Activated CD4-positive, alpha-beta T cell treated with anti-CD3 and anti-CD28 coated beads for 1 hour (primary cell): ENCODE measurements at places on chromosomes 16 and 17.
A peak's percentile ranks its signal among the peaks of the same experiment; 100 is the strongest.

GRCh38 chr17:2188971-2189630, 114.5 kb downstream of the SMG6 start:
- DNase-seq: no peak

DNA sequence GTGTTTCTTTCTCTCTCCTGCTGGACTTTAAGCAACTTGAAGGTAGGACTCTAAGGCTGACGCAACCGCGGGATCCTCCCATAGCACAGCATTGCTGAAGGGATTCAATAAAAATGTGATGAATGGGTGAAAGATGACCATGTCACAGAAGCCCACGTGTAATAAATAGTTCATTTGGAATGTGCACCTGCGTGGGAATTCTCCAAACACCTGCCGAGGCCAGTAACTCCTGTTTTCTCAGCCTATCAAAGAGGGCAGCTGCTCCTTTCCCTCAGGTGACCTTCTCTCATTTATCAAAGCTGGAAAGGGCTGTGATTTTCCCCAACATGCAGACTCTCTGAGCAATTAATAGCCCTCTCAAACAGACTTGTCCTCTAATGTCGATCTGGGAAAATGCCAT, 235.7 kb downstream of the STX8 start:
- DNase-seq: no peak

GRCh38 chr16:86566601-86566965, at the start of gene FOXC2:
FOXC2 (plus strand) TSS chr16:86566829; CDS start chr16:86567336, 507 bp downstream.
- no peak for DNase-seq

DNA sequence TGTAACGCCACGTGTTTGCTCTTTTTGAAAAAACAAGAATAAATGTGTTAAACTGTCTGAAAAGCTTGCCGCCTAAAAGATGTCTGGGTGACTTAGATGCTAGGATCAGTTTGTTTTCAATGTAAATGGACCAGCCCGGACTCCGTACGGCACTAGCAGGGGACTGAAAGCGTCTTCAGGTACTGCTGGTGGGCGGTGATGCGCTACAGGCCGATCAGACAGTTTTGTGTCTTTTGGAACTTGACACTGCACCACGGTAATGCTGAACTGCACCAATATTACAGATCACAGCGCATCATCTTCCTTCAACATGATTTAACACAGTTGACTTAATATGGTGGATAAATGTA, 727 bp upstream of the MBTPS1 start:
- DNase-seq: peak; percentile 15

DNA sequence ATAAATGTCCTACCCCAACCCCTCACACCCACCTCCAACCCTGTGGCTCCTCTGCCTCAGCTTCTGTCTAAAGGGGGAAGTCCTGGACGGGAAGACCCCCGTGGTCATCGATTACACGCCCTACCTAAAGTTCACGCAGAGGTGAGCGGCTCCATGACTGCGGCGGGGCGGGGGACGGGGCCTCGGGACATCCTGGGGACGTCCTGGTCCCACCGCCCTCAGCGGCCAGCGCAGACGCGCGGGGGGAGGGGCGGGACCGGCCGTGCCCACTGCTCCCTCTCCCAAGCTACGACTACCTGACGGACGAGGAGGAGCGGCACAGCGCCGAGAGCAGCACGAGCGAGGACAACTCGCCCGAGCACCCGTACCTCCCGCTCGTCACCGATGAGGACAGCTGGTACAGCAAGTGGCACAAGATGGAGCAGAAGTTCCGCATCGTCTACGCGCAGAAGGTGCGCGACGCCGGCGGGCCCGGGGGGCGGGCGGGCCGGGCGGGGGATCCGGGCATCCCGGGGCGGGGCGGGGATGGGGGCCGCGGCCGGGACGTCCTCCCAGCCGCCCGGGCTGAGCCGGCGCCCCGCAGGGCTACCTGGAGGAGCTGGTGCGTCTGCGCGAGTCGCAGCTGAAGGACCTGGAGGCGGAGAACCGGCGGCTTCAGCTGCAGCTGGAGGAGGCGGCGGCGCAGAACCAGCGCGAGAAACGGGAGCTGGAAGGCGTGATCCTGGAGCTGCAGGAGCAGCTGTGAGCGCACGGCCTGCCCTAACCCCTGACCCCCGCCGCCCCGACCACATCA, 6.7 kb downstream of the RUNDC3A start:
- DNase-seq: no peak

- DNase-seq: no peak
Observed at GRCh38 chr17:48240562-48241130, 133.1 kb downstream of the SNX11 start.

DNA sequence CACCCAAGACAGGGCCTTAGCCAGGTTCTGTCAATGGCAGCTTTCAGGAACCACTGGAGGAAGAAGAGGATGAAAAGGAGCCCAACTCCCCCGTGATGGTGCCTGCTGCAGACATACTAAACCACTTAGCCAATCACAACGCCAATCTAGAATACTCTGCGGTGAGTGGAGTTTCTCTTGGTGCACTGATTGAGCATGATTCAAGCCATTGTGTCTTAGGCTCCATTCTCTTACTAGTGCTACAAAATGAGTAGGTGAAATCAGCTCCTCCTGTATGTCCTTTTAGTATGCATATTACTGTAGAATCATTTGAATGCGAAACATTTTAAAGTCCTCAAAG, 1.4 kb downstream of the SETD6 start:
- DNase-seq: no peak

- DNase-seq: no peak
Observed at GRCh38 chr16:371515-372301, 1.4 kb upstream of the MRPL28 start.

DNA sequence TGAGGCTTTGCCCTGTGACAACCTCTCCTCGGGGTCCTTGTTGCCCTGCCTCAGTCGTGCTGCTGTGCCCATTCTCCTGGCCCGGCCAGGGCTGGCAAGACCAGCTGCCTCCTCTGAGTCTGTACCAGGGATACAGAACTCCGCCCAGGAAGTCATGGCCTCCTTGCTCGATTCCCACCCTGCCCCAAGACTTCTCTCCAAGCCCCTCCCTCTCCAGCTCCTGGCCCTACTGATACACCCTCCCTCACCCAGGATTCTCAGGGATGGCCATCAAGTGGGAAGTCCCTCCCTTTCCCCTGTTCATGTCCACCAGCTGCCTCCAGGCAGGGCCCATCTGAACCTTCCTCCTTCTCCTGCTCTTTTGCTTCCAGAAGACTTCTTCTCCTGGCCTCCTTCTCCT, 11.2 kb upstream of the TMEM208 start:
- DNase-seq: no peak

GRCh38 chr17:56595108-56595418, 1.6 kb downstream of the NOG start:
- DNase-seq: no peak

GRCh38 chr16:83420206-83420760, 387.5 kb upstream of the HSBP1 start:
- no peak for DNase-seq

- DNase-seq: no peak
Observed at GRCh38 chr16:62321606-62322005, 285.4 kb upstream of the CDH8 start.

DNA sequence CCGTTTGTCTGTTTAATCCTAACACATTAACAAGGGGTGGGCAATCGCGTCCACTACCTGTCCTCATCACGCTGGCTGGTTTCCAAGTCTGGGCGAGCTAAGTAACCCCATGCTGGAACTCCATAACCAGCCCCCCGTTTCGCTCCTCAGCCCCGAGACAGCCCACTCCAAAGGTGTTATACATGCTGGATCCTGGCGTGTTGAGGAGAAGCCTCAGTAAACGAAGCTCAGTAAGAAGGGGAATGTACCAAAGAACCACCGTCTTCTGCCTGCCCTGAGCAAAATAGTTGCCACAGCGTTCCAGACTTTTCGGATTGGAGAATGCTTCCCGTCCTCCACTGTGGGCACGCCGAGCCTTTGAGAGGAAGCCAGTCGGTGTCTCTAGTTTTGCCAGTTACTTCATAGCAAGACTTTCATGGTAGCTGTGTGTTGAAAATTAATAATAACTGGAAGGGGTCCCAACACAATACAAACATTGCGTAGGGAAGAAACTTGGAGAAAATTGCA, 16.1 kb upstream of the C17orf78 start:
- DNase-seq: no peak

- DNase-seq: no peak
Observed at GRCh38 chr16:86059253-86060171, 160.6 kb downstream of the IRF8 start.

DNA sequence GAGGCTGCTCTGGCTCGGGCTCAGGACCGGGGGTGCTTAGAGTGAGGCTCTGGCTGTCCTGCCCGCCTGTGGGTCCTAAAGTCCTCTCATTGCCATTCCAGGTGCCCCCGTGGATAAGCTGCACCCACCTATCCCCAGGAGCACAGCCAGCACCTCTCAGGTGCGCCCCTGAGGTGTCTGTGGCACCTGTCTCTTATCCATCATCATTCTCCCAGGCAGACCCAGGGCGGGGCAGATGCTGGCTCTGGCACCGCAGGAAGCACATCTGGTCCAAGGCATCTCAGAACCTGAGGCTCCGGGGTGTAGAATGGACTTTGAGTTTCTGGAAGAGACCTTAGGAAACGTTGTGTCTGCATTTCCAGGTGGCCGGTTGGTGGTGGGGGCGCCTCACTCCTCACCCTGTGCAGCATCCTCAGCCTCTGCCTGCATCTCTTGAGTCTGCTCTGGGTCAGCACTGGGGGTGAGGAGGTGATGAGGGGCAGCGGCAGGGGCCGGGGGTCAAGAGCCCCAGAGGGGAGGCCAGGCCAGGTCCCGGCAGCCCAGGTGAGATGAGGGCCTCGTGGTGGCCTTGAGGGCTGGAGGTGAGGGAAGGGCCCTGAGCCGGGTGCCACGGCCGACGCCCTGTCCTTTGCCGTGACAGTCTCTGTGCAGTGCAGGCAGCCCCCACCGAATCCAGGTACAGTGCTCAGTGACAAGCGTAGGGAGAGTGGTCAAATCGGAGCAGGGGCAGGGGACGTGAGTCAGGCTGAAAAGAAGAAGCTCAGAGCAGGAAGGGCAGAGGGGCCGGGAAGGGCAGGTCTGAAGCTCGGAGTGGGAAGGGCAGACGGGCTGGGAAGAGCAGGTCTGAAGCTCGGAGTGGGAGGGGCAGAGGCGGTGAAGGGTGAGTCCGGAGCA, 173.5 kb downstream of the NPIPB11 start:
- no peak for DNase-seq

DNA sequence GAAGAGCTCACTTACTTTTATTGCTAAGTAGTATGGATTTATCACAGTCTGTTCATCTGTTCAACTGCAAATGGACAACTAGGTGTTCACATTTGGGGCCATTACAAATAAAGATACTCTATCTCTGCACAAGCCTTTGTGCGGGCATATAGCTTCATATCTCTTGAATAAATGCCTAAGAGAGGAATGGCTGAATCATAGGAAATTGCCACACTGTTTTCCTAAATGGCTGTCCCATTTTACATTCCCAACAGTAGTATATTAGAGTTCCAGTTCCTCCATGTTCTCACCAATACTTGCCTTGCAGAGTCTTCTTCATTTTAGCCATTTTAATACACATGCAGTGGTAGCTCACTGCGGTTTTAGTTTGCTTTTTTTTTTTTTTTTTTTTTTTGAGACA, 20.5 kb downstream of the NSMCE1 start:
- DNase-seq: no peak

DNA sequence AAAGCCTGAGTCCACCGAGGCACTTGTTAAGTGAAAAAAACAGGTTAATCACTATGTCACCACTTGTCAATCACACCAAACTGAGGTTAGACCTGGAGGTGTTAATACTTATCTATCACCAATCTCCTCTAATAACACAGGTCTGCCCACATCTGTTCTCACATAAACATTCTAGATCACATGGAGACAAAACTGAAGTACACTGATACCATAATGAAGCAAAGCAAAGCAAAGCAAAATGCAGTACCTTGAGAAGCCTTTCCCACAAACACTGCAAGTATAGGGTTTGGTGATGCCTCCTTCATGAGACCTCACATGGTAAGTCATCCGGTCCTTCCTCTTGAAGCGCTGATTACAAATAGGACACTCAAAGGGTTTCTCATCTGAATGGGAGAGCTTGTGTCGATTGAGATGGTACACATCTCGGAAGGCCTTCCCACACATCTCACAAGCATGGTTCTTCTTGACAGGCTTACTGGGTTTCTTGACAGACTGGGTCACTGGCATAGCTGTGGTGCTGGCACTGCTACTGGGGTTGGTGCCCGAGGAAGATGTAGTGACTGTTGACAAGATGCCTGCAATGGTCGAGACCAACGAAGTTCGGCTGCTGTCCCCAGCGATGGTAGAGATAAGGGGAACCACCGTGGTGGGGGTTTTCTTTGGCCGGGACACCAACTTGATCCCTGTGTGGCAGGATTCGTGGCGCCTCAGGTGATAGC, 5.4 kb downstream of the VEZF1 start:
- DNase-seq: no peak

DNA sequence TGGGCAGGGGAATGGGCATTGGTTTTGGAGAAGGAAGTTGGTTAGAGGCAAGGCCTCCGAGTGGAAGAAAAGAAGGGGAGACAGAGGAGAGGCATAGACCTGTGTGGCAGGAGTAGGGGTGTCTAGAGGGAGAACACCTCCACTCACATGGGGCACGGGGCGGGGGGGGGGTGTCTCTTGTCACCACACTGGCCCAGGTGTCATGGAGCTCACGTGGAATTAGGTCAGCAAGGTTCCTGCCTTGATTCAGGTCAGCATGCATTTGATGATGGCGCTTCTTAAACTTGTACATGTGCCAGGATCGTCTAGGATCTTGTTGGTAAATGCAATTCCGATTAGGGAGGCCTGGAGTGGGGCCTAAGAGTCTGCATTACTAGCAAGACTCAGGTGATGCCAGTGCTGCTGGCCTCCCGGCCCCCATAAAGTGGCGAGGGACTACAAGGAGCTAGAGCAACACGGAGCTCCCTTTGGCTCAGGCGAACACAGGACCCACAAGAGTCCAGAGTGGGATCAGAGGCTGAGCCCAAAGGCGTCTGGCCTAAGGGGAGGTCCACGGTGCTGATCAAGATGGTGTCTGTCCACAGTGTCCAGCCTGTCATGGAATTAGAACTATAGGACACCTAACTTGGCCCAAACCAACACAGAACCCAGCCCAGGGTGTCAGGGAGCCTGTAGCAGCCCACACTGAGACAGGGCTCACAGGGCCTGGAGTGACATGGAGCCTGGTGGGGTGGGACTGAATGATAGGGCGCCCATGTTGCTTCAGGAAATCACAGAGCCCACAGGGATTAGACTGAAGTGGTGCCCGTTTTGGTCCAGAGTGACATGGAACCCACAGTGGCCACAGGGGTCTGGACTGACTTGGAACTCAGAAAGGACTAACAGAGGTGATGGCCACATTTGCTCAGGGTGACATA, 16.7 kb downstream of the EPOP start:
- no peak for DNase-seq

- DNase-seq: no peak
Observed at GRCh38 chr17:27268394-27269085, 25.4 kb upstream of the WSB1 start.
